CD4-positive, alpha-beta T cell (primary cell): ENCODE measurements at places on chromosomes 4 and X.

GRCh38 chr4:114317564-114317963 is 281.0 kb upstream of the UGT8 start:
- no peak for DNase-seq

DNA sequence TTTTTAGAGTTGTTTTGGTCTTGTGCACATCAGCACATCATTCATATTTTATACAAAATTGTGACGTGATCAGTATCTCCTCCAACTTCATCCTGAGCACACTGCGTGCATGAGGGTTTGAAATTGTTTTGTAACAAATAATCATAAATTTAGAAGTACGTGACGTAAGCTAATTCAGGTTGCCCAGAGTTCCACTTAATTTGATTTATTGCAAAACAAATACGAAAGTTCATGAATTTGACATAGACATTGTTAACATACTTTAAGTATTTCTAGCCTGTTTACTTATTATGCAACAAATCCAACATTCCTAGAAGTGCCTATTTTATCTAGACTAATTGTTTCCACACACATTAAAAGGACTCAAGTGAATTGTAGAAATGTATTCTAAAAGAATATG is 48.3 kb downstream of the MAP7D3 start:
- DNase-seq = no peak

- DNase-seq = no peak
Measured at GRCh38 chrX:67692246-67692645, 148.4 kb downstream of the AR start.

DNA sequence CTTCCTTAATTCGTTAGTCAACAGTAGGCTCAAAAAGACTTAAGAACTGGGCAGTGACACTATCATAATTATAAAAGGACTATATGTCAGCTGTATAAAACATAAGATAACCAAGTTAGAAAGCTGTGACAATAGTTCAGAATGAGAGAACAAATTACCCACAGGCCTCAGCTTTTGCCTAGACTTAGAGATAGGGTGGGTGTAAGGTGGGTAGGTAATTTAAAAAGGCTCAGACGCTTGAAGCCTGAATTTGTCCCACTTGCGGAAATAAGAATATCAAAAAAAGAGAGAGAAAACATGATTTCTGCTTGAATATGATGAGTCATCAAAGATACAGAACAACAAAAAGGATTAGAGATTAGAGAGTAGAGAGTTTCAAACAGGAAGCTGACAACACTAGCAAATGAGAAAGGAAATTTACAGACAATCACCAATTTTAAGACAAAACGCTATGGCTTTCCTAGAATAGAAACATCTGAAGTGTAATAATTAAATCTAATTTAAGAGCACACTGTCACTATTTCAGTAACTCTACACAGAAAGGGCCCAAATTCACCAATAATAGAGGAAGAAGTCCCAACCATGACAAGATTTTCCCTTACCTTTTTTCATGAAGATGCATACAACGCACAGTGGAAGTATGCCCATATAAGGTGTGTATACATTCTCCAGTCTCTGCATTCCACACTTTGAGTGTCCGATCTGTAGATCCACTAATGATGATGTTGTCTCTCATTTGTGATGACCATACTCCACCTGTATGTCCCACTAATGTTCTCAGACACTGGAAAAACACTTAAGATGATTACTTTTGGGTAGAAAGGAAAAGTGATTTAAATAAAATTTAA is 208.1 kb downstream of the FBXW7 start:
- no peak for DNase-seq

GRCh38 chr4:39146211-39146610 is 36.1 kb upstream of the WDR19 start:
- no peak for DNase-seq

- no peak for DNase-seq
Measured at GRCh38 chrX:69130439-69130838, 34.8 kb downstream of the PJA1 start.
